ENCODE measurements at places on chromosomes 3 and 15.
A peak's percentile ranks its signal among the peaks of the same experiment; 100 is the strongest.

DNA sequence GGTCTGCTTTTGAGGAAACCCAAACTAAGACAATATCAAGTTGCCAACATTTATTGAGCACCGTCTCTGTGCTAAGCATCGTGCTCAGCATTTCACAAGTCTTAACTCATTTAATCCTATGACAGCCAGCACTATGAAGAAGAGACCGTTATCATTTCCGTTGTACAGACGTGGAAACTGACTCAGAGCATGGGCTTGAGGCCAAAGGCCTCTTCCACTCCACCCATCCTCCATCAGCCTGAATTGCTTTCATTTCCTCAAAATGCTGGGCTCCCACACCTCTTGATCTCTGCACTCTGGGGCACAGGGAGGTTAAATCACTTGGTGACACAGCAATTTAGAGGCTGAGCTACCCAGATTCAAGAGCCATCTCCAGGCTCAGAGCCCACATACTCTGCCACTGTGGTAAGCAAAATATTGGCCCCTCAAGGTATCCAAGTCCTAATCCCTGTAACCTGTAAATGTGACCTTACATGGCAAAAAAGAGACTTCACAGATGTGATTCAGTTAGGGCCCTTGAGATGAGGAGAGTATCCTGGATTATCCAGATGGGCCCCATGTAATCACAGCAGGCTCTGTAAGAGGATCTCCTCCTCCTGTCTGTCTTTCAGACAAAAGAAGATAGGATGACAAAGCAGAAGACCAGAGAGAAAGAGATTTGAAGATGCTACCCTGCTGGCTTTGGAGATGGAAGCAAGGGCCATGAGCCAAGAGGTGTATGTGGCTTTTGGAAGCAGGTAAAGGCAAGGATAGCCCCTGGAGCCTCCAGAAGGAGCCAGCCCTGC lies 24.3 kb upstream of the FLNB start:
- peak; percentile 88 for DNase-seq

DNA sequence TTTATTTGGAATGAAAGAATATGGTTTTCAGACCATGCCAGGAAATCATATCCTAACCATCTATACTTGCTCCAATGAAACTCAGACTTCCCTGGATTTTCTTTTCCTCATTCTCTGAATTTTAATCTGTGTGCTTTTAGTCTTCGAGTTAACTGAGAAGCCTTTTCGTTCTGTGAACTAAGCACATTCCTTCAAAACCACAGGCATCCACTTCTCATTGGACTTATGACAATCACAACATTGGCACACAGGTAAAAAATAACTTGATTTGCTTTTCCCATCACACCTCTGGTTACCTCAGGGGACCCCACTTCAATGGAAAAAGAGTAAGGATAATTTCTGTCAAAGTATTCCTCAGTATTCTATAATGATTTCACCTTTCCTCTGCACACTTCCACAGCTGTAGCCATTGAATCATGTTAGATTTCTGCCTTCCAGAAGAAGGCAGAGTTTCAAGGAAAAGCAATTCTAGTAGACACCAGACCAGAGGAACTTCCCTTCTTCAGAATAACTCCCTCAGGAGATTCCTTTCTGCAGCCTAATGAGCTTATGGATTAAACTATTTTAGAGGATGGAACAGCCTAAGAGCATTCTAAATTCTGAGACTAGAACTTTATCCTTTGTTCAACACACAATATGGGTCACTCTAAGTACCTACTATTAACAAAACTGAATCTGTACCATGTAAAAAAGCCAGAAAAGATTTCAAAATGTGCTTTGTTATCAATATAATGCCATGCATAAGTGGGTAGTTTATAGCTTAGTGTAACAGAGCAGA lies 15.9 kb downstream of the COMMD2 start:
- peak; percentile 67 for DNase-seq

DNA sequence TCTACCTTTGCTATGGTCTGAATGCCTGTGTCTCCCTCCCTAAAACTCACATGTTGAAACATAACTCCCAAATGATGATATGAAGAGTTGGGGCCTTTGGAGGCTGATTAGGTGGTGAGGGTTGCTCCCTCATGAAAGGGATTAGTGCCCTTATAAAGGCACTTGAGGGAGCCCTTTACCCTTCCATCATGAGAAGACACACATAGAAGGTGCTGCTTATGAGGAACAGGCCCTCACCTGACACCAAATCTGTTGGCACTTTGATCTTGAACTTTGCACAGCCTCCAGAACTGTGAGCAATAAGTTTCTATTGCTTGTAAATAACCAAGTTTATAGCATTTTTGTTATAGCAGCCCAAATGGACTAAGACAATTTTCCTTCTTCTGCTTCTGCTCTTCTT lies 76.2 kb upstream of the ADAMTS9 start:
- no peak for DNase-seq

GRCh38 chr15:77507143-77507897 lies 86.6 kb downstream of the HMG20A start:
- no peak for DNase-seq

DNA sequence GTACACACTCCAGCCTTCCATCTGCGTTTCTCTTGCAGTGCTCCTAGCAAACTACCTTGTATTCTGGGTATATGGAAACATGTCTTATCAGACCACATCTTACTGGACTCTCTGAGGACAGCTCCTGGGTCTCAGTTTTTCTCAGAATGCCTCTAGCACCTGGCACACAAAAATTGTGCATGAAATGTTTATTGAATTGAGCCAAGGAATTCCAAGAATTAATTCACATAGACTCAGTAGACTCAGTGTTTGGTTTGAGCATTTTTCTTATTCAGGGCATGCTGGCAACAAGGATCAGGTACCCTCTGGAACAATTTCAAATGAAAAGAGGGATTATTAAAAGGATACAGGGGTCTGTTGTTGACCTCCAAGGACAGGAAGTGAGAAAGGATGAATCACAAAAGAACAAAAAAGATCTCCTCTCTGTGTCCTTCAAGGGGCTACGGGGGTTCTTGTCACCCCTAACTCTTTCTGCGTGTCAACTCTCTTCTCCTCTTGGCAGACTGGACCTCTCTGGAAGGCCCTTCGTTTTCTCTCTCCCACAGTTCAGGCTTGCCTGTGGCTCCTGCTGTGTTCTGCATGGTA lies 270.0 kb upstream of the HES1 start:
- no peak for DNase-seq
